ENCODE measurements at places on chromosomes 6 and 20.

- no peak for DNase-seq
These were observed 42.2 kb downstream of the ZHX3 start for GRCh38 chr20:41275301-41275731.

GRCh38 chr6:43361269-43361668 is 8.2 kb downstream of the ZNF318 start:
- DNase-seq, result no peak

DNA sequence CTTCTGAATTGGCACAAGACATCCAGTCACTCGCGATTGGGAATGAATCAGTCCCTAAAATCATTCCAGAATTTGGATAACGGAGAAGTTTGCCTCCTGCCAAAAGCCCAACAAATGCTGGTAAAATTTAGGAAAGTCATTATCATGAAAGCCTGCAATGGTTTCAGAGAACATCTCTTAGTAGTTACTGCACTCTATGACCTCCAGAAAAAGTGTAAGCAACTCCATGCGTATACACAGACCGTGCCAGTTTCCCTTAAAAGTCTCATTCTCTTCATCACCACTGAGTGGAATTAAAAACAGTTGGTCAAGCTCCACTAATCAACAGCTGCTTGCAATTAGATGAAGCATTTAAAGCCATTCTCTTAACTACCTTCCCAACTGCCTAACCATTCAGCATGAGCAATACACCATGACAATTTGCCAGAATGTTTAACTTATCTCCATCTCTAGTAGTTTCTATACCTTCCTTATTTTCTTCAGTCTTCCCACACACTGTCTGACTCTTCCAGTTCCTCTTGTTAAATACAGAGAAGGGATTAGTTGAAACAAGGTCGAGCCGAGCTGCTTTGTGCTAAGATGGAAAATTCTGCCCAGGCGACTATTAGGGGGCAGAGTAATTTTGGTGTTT is 183.6 kb upstream of the PRDM1 start:
- DNase-seq, result no peak

DNA sequence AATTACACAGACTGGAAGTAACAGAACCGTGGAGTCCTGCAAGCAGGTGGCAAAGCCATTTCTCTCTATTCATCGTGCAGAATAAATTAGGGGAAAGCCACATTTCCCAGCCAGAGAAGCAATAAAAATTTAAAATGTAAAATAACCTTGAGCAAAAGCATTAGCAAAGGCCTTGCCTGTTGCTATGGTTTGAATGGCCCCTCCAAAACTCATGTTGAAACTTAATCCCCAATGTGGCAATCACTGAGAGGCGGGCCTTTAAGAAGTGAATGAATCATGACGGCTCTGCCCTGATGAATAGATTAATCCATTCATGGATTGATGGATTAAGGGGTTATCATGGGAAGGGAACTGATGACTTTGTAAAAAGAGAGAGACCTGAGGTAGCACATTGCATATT is 679.0 kb downstream of the PTPRT start:
- DNase-seq, result no peak

- no peak for DNase-seq
These were observed 54.9 kb upstream of the CD93 start for GRCh38 chr20:23140991-23141390.

GRCh38 chr20:48685300-48685699 is 142.5 kb downstream of the PREX1 start:
- no peak for DNase-seq

DNA sequence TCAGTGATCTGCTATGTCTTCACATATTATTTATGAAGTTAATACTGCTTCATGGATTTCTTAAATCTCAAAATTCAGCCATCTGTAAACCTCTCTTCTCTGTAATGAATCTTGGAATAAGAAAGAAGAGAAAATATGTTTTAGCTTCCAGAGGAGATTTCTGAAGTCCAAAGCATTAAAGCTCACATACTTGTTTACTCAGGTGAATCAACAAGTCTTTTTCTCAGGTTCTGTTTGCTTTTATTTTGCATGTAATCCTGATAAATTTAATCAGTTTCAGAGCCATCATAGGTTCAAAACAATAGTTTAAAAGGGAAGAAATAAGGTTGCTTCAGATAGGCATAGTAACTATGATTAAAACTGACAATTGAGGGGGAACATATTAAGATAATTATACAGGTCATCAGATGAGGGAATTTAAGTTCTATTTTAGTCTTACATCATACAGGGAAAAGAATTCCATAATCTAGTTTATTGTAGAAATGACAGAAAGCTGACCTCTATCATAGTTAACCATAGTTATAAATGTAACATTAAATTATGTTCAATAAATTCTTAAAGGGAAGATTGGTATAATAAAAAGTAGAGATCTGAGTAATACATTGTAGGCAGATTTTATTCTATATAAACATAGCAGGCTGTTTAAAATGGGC is 716.2 kb downstream of the EYS start:
- DNase-seq, result no peak

DNA sequence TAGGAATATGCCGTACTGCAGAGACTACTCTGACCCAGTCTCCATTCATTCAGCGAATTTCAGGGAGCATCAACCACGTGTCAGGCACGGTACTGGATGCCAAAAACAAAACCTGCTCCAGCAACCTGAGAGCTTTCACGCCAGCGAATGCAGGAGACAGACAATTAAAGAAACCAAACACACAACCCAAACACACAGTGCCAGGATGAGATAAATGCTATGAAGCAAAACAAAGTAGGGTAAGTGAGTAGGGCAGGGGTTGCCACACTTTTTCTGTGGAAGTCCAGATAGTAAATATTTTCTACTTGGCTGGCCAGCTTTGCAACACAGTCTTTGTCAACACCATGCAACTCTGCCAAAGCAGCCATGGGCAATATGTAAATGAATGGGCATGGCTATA is 10.0 kb downstream of the MOCS1 start:
- no peak for DNase-seq

DNA sequence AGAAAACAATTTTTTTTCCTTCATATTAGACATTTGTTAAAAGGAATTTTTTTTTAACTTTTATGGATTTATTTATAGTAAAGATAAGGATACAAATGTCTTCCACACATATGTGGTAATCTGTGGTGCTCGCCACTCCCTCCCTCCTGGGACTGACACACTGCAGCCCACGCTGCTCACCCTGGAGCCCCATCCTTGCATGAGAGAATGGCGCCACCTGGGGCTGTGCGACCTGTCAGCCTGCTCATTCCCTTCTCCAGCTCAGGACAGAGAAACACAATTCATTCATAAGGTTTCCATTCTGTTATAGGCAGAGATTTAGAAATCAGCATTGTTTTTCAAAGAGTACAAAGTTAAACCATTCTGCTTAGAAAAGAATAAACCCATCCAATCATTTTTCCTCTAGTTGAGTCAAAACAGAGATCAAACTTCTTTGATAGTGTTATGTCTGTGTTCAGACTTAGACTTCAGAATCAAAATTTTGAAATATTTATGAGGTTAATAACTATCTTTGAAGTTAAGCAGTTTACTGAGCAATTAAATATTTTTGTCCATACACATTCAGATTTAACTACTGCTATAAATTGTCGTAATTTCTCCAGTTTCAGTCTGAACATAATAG is 42.8 kb upstream of the DYNLRB1 start:
- DNase-seq, result no peak

GRCh38 chr6:157374889-157375443 is 6.0 kb upstream of the ZDHHC14 start:
- DNase-seq, result no peak

DNA sequence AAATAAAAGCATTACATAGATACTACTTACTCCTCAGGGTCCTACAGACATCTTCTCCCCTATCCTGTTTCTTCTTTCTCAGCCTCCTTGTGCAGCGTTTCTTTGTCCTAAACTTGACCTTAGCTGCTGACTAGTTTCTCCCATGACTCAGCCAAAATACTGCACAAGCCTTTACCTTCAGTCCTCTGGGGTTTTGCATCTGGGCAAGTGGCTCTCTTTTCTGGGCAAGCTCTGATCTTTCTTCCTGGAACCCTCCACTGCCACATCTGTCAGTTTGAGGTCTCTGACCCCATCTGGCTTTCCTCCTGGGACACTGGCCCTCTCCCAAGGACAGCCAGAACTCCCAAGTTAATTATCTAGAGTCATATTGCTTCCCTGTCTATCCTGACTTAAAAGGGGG is 838.4 kb downstream of the DHX35 start:
- no peak for DNase-seq

DNA sequence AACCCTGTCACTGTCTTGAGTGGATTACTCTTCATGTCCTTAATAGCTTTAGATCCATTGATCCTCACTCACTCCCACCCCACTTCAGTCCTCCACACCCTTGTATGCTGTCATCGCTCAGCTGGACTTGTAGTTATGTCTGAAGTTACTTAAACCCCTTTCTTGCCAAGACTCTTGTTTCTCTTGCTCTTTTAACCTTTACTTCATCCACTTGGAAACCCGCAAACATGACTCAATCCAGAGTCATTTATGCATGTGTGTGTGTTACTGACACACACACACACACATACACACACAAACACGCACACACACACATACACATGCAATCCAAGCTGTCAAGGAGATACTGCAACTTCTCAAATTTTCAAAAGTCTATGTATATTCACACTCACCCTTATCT is 341.8 kb downstream of the SYNE1 start:
- no peak for DNase-seq

DNA sequence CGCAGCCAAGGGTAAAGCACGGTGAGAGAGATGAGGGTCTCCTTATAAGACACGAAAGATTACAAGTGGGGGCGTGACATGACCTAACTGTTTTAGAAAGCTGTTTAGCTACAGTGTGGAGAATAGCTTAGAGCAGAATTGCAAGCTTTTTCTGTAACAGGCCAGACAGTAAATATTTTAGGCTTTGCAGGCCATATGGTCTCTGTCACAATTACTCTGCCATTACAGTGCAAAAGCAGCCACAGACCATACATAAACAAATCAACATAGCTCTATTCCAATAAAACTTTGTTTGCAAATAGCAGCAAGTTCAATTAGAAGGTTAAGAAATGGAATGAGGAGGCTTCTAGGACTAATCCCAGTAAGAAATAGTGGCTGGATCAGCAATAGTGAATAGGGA is 16.8 kb downstream of the PGM3 start:
- DNase-seq, result no peak

Data from HL-60 (cell line).